ENCODE measurements at places on chromosomes 2 and 18.

- no peak for DNase-seq
Measured at GRCh38 chr2:74436111-74436805, 5.5 kb downstream of the RTKN start.

DNA sequence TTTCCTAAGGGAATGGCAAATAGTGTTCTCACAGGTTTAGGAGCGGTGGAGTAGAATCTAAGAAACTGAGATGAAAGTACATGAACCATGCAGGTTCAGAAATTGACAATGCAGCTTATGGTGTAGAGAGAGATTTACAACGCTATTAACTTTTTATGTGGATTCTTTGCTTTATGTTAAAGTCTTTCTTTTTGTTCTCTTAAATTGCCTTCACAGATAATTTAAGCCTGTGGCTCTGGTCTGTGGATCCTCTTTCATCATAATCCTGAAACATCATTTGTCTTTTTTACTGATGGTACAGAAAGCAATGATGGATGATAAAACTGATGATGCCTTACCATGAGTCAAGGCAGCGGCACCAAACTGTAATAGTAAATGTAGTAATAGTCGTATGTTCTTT lies 30.3 kb downstream of the SOCS6 start:
- no peak for DNase-seq

DNA sequence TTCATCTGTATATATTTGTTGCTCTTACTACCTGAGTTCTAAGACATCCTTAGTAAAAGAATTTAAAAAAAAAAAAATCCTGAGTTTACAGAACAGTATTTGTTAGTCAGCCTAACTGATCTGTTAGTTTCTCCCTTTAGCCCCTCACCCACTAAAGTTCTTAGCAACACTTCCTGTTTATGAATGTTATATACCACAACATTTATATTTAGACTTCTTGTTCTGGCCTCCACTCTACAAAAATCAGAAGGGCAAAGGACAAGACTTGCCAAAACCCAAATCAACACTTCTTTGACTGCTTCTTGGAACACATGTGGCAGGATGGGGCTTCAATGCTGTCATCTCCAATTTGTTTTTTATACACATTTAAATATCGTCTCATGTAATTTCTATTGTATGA lies 71.1 kb downstream of the MGAT5 start:
- DNase-seq: no peak

DNA sequence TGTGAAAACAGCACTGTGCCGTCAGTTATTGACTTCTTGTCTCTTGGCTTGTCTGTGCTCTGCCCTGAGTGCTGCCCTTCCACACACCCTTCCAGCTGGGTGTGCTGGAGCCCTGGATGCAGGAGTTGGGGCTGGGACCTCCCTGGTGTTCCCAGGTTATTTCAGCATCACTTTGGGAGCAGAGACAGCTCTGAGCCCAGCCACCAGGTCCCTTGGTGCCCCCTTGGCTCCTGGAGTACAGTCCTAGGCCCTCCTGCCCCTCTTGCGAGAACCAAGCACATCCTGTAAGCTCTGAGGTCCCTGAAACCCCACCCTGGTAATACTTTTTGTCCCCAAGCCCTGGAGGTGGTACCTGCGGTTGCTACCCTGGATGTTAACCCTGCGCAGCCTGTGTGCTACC lies 24.3 kb downstream of the BOK start:
- no peak for DNase-seq

GRCh38 chr2:28325173-28325566 lies 67.5 kb upstream of the FOSL2 start:
- DNase-seq: no peak

DNA sequence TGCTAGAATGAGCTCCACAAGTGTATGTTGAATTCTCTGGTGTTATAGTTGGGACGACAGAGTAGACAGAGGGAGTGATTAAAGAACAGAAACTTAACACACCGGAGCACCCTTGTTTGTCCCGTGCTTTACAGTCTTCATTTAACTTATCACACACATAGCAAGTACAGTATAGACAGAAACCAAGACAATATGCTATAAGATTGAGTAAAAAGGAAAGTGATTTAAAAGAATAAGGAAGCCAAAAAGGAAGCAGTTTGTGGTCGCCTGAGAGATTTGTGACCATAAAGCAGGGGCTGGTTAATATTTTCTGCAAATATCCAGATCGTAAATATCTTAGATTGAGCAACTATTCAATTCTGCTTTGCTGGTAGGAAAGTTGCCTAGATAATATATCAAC lies 1128.4 kb downstream of the TSN start:
- DNase-seq: no peak

GRCh38 chr2:63735263-63735662 lies 106.4 kb upstream of the UGP2 start:
- DNase-seq: no peak

GRCh38 chr2:113840518-113840917 lies 49.4 kb upstream of the ACTR3 start:
- DNase-seq: no peak

DNA sequence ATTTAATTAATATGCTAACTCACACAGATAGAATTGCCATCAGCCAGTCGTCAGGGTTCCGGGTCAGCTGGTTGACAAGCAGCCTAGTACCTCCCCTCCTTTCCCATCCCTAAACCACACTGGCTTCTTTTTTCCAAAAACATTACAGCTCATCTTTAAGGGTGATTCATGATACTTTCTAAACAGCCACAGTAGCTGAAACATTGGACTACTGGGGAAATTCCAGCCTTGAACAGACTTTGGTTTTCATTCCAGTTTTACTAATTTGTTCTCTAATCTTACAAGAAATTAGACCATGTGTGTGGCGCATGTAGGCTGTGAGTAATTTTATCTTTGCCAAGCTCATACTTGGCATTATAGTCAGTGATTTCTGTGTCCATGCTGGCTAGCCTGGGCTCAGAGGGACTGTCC lies 110.8 kb downstream of the FMNL2 start:
- DNase-seq: no peak

- peak; percentile 53 for DNase-seq
Measured at GRCh38 chr2:181456660-181457120, 496 bp upstream of the ITGA4 start.

- no peak for DNase-seq
Measured at GRCh38 chr2:96498021-96498431, 7.1 kb downstream of the NEURL3 start.

DNA sequence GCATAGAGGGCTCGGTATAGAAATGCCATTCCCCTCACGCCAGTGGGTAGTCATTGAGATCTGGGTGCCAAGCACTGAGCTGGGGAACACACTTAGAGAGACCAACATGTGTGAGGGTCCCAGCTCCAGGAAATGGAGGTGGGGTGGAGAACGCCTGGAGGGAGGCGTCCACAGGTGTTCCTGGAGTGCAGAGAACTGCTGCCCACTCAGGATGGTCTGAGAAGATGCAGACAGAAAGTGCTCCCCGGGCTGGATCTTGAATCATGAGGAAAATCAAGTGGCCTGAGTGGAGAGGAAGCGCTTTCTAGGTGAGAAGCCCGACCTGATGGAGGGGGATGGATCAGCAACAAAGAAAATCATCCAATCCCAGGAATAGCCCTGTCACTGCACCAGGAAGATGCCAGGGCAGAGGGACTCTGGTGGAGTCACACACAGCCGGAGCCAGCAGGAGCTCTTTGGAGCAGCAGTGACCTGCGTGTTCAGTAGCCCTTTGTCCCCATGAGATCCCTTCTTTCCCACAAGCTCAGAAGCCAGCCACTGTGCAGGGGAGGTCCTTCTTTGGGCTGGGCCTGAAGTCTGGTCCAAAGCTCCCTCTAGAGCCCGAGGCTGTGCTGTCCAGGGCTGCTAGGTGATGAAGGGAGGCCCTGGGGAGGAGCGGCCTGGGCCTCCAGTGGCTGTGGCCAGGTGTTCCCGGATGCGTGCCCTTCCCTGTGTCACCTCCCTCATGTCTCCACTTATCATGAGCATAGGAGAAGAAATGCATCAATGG lies 112.3 kb downstream of the RNF144A start:
- no peak for DNase-seq

DNA sequence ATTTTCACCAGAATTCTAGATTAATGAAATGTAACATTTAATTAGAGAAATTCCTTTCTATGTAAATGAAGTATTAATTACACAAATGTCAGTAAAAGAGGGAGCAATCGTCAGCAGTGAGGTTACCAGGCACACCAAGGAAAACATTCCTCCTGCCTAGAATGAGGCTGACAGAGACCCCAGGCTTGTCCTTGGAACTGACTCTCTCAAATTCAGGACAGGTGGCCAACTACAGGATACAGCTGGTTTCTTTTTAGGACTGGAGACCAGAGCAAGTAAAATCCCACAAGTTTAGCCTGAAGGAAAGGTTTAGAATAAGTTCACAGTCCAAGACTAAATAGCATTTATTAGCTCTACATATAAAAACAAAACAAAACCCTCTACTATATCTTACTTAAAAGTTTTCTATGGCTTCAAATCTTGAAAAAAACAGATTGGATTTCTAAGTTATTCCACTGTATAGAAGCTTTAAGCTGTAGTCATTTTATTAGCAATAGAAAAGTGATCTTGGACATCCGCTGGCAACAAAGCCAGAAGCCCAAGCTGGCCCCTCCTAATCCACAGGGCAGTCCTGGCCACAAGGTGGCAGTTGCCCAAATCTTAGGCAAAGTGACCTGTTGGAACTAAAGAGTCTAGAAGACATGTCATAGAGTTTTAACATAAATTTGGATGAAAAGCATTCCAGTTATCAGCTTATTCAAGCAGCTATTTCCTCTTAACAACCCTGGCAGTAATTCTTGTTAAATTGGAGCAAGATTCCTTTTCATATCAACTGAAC lies 81.0 kb downstream of the SP3 start:
- no peak for DNase-seq

- DNase-seq: no peak
Measured at GRCh38 chr2:226664140-226664539, 135.5 kb downstream of the IRS1 start.

DNA sequence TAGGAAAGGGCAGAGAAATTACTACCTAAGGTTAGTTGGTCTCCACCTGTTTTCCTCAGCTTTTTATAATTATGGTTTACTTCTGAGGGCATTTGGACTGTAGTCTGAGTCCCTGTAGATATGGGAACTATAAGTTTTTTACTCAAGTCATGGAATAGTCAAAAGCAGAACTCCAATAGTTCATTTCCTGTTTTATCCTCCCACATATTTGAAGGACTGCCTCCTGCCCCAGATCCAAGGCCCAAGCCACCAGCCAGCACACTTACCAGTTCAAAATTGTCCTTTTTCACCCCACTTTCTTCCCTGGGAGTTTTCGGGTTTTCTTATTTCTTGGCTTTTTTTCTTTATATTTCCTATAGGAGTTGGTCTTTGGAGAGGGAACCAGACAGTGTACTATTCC lies 164.1 kb downstream of the MBD5 start:
- DNase-seq: no peak

- peak; percentile 8 for DNase-seq
Measured at GRCh38 chr2:203802342-203803052, 65.1 kb upstream of the CTLA4 start.

- DNase-seq: no peak
Measured at GRCh38 chr2:144522897-144523595, 3.1 kb upstream of the ZEB2 start.

- no peak for DNase-seq
Measured at GRCh38 chr2:212842544-212843185, 304.1 kb upstream of the ERBB4 start.

- DNase-seq: no peak
Measured at GRCh38 chr2:29105375-29105774, 9.8 kb upstream of the CLIP4 start.

GRCh38 chr2:134912361-134912760 lies 6.3 kb upstream of the CCNT2 start:
- no peak for DNase-seq

DNA sequence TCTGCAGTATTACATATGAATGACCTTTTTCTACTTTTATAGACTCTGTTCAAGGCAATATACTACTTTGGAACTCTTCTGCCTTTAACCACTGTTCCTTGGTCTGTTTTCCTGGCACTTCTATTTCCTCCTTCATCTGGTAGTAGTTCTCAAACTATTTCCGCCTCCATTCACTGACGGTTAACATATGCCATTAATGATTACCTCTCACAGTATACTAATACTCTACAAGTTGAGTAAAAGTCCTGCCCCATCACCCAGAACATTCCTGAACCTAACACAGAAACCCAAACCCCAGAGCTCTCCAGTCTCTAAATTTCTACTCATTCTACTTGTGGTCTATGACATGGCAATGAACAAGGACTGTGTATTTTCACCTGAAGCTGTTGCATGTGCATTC lies 4.5 kb downstream of the GFPT1 start:
- no peak for DNase-seq

DNA sequence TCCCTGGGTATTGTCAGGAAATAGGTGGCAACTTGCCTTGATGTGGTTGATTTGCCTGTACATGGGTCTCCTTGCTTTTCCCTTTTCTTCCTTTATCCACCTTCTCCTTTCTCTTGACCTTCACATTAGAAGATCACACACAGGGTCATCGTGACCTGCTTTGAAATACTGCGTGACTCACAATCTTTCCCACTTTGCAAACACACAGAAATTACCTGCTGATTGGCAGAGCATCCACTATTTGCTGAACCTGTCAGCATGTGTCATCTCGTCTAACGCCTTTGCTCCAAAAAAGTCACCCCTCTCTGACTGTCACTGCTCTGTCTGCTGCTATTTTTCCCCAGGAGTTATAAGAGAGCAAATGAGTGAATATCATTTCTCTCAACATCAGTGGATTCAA lies 60.8 kb downstream of the MYO3B start:
- no peak for DNase-seq

GRCh38 chr2:143429932-143430679 lies 300.9 kb downstream of the ARHGAP15 start:
- no peak for DNase-seq

GRCh38 chr2:27911458-27912210 lies 21.1 kb downstream of the BABAM2 start:
- DNase-seq: no peak

- DNase-seq: peak; percentile 5
Measured at GRCh38 chr18:3305354-3305762, 43.4 kb downstream of the MYL12B start.

DNA sequence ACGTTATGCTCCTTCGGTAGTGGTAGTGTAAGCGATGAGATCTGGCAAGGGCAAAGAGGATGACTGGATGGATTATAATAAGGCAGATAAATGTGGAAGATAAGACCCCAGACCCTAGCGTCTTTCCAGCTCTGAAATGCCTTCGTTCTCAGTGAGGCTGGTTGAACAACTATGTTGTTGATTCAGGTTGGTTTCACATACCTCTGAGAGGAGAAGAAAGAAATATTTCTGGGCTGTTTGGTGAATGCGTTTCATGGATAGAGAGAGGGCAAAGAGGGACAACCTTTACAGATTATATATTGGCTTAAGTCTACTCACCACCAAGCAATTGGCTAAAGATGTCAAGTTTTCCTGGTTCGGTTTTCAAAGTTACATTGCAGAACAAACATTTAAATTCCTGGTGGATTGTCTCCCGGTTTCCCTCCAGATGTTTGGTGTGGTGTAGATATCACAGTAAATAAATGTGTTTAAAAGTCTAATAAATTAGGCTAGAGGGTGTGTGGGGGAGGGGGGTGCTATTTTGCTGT lies 190.1 kb upstream of the GLI2 start:
- DNase-seq: no peak

DNA sequence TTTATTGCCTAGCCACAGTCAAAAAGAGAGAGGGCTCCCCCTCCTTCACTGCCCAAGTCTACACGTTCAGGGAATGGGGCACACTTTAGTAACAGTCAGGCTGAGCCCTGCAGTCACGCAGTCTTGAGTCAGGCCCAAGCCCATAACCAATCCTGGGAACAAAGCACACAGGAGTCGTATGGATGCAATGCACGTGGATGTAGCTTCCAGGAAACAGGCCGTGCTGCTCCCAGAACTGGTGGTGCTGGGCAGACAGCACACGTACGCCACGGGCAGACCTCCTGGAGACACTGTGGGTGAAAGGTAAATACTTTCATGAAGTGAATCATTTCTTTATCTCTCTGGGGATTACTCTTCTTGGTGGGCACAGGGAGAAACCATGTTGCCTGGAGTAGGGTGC lies 30.0 kb upstream of the MBP start:
- no peak for DNase-seq
